ENCODE measurements at places on chromosomes 5 and 9.

DNA sequence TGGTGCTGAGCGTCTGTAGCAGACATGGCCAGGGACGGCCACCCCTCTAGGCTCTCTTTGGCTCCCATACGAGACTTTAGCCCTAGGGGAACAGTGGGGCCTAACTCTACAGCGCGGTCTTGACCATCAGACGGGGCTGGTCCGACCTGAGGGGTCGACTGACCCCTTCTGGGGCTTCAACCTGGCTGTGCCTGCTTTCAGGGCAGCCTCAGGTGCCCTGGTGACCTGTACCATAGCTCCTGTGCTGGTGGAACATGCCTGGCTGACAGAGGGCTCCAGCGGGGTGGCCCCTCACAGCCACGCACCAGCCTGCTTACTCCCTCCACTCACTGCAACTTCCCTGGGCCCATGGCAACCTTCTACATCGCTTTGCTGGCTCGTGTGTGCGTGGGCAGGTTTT is 423.4 kb upstream of the SEMA6A start:
- no peak for DNase-seq

DNA sequence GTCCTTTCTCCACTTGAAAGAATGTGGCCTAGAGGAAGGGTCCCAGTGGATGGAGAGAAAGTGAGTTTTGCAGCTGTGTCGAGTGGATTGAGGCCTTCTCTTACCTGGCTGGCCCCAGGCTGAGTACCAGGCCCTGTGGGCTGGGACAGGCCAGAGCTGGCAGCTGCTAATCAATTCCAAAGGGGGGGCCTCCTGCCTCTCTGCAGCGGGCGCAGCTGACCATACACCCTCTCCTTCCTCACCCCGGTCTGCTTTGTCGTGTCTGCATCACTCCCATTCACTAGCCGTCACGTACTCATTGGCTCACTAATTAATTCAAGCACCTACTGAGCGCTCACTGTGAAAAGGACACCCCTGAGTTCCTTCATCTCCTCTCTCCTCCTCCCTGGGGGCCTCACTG is 58.4 kb upstream of the PITX1 start:
- no peak for DNase-seq

DNA sequence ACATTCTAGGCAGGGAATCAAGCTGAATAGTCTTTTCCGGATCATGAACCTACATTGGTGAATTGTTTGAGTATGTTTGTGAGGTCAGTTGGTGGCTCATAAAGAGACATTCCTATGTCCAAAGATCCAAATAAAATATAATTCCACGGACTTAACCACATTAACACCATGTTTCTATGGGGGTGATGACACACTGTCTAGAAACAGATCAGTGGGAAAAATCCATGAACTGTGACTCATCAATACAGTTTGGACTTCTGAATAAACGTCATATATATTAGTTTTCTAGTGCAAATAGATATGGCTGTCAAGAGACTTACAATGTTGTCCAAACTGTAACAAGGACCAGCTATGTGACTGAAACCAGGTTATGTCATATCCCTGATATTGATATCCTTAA is 509.9 kb upstream of the TYRP1 start:
- no peak for DNase-seq

DNA sequence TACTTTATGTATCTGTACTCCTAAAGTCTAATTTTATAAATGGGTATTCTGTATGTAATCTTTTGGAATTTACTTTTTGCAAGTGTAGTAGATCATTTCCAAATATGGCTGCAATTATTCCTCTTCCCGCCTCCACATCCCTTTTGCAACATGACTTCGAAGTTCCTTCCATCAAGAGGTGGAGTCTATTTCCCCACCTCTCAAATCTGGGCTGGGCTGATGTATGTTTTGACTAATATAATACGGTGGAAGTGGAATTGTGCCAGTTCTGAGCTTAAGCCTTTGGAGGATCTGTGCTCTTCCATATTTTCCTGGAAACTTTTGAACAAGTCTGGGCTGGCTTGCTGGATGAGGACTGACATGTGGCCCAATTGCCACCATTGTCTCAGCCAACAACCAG is 155.9 kb downstream of the FGF18 start:
- DNase-seq, result no peak

DNA sequence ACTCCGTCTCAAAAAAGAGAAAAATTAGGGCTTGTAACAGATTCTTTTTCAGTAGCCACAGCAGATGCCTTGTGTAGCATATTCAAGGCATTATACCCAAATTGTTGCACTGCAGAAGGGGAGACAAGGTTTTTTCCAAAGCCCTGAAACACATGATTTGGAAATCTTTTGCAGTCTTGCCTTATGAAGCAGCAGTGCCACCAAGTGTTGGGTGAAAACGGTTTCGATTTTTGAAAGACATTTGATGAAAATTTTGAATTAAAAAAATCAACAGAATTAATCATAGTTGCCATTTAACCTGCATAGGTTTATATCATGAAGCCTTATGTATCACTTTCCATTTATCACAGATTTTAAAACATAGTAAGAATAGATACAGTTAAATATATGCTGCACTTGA is 479.5 kb downstream of the TAF11L14 start:
- DNase-seq, result peak; percentile 34

GRCh38 chr9:70529377-70529776 is 114.9 kb upstream of the KLF9 start:
- DNase-seq, result no peak

DNA sequence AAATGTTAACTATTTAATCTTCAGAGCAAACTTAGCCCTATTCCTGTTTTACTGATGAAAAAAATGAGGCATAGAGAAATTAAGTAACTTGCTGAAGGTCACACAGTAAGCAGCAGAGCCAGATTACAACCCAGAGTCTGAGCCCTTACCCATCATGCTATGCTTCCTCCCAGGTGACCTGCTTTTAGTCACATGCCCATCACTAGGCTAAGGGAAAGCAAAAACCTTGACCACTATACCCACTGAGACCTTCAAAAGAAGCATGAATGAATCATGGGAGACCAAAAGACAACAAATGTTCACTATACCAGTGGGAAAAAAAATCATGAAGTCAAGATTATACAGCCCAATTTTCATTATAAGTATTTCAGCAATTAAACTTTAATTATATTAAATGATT is 5.3 kb upstream of the HAUS6 start:
- no peak for DNase-seq

GRCh38 chr5:40223884-40224402 is 455.8 kb upstream of the PTGER4 start:
- DNase-seq, result no peak

DNA sequence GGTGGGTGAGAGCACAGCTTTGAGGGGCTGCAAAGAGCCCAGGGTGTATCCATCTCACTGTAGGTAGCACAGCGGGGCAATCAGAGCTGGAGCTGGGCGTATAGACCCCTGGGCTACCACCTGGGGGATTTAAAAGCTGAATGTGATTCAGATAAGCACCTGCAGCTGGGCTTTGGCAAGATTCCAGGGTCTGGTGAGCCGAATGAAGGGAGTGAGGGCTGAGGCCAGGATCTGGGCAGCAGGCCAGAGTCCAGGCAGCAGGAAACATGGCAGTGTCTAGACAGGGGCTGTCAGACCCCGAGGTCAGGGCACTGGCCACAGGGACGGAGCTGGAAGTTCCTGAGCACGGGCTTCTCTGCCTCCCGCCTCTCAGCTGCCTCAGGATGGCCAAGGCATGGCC is 8.7 kb downstream of the ASS1 start:
- DNase-seq, result no peak

DNA sequence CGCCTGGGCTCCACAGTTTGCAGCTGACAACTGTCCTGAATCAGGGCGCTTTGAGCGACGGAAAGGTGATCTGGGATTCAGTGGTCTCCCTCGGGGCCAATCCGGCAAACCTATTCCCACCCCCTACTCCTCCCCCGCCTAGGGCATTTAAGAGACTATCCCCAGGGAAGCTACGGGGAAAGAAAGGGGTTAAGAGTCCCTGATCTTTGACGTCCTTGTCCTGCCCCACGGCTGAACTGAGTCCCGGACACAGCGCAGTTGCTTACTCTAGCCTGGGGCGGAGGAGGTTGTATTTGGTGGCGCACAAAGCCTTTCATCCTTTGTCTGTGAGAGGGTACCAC is 3.4 kb downstream of the RORB start:
- DNase-seq, result no peak

- no peak for DNase-seq
Measured at GRCh38 chr9:128024761-128025308, 42.3 kb downstream of the NAIF1 start.

GRCh38 chr5:33788922-33789566 is 102.7 kb downstream of the ADAMTS12 start:
- no peak for DNase-seq

- DNase-seq, result no peak
Measured at GRCh38 chr9:113431191-113431590, 20.6 kb downstream of the C9orf43 start.

DNA sequence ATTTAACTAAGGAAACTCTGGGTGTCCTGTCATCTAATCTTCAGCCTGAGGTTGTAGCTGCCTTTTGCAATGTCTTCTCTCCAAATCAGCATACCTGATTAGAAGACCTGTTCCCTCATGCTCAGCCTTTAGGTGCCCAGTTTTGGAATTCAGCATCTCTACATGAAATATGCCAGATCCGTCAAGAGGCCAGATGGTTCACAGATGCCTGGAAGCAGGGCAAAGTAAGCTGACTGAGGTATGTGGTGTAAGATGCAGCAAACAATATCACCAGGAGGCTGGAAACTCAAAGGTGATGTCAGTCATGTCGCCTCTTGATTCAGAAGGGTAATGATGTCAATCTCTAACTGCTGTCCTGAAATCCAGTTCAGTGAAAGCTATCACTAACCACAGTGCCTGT is 324.4 kb downstream of the PRELID2 start:
- DNase-seq, result no peak

DNA sequence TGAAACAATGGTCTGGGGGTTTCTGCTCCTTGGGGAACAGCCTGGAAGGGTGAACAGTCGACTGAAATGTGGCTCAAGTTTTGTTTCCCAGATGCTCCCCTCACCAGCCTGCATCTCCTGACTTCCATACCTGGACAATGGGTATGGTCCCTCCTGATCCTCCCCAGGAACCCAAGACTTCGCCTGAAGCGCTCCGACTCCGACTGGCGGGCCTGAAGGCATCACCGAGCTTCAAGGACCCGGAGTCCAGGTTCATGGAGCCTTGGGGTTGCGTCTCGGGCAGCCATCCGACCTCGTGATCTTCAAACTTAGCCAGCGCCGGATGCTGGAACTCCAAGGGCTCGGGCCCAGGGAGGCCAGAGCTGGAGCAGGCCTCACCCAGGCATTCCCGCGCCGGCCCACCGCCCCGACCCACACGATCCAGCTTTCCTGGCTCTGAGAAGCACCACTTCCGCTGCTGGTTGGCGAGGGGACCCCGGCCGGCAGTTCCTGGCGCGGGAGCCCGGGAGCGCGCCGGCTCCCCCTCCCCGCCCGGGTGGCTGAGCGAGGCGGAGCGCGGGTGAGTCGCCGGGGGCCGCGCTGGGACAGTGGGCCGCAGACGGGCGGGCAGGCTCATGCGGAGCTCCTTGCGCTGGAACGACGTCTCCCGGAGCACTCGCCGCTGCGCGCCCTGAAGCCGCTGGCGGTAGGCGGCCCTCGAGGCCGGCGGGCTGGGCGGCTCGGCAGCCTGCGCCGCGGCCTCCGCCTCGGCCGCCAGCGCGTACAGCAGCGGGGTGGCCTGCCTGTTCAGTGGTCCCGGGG is 5.2 kb downstream of the SHROOM1 start:
- DNase-seq, result no peak

DNA sequence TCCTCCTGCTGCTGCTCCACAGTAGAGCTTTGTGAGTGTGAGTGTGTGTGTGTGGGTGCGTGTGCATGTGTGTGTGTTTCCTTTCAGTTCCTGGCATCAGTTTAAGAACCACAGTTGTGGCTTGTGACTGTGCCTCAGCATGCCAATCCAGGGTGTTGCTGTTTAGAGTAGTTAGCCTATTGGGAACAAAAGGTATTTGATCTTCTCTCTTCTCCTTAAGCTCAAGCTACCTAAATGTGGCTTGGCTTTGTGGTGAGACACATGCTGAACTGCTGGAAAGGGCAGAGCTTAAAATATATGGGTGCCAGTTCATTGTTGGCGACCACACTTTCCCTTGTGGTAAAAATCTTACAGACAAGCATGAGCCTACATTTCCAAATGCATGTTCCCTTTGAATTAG is 116.6 kb upstream of the BNC2 start:
- DNase-seq, result no peak

- no peak for DNase-seq
Measured at GRCh38 chr9:672851-673250, 168.6 kb upstream of the DMRT1 start.

DNA sequence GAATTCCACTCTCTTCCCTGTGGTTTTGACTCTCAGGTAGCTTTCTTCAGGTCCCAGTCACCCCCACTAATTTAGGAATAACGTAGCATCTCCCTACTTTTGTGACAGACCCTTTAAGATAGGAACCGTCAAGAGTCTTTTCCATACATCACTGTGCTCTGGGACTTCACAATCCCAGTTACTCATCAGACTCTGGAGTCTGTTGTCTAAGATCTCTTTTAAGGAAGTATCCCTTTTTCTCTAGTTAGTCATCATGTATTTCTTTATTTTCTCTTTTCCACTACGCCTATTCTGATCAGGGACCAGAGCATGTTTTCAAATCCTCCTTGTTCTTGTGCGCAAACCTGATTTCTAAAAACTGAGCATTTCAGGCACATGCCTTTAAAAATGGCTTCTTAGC is 143.0 kb downstream of the GOLPH3 start:
- no peak for DNase-seq

- DNase-seq, result no peak
Measured at GRCh38 chr5:96146675-96147074, 185.0 kb upstream of the ELL2 start.

Data from hippocampal formation (tissue), 2 donors.